Fibroblast of skin of right quadriceps (primary cell): ENCODE measurements at places on chromosomes 2 and 18.

GRCh38 chr2:210859314-210859713 is 302.9 kb downstream of the CPS1 start:
- no peak for DNase-seq

GRCh38 chr2:166184789-166185188 is 57.0 kb upstream of the SCN1A start:
- DNase-seq = no peak

DNA sequence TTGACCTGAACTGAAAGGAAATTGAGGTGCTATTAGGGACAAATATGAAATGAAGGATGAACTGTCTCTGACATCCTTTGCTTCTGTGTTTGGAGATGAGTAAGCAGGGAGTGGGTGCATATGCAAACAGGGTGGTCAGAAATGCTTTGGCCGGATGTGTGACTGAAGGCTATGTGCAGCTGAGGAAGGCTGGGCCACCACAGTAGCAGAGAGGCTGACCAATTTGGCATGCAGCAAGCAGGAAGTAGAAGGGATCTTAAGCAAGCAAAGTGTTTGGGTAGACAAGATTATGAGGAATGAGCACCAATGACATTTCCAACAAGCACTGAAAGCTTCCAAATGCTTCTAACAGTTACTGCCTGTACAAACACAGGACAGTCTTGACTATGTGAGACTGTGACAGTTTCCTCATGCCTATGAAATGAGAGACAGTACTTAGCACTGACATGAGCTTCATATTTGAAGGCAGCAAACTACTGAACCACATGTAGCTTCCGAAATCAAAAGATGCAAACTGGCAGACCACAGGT is 3.3 kb upstream of the ACTR3 start:
- peak; percentile 74 for DNase-seq

DNA sequence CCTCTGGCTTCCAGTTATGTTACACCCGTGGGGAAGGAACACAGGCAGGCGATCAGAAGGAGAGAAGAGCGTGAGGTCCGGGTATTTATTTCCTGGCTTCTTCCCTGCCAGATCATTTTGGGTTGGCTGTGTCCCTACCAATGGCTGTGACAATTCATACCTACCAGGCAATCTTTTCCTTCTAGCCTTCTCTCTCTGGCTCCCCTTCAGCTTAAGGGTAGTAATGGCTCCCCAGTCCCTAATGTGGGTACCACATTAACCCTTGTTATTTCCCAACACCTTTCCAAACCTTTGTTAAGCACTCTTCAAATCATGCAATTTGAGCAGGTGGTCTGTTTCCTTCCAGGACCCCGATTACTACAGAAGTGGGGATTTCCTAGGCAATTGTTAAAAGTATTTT is 78.8 kb upstream of the LYPD6B start:
- no peak for DNase-seq

DNA sequence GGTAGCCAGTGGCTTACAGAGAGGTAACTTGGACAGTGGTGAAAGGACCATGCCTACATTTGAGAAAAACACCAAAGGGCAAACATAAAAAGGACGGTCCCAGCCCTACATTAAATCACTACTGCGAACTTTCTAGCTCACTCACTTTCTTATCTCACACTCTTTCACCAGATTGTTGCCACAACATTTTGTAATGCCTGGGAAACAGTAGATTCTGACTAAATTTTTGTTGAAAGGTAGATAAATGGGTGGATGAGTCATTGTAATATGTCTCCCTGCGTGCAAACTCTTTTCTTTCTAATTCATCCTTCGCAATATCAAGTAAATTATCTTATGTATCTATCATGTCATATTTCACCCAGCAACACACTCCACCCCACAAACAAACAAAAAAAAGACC is 192.2 kb downstream of the IRS1 start:
- DNase-seq = peak; percentile 78

DNA sequence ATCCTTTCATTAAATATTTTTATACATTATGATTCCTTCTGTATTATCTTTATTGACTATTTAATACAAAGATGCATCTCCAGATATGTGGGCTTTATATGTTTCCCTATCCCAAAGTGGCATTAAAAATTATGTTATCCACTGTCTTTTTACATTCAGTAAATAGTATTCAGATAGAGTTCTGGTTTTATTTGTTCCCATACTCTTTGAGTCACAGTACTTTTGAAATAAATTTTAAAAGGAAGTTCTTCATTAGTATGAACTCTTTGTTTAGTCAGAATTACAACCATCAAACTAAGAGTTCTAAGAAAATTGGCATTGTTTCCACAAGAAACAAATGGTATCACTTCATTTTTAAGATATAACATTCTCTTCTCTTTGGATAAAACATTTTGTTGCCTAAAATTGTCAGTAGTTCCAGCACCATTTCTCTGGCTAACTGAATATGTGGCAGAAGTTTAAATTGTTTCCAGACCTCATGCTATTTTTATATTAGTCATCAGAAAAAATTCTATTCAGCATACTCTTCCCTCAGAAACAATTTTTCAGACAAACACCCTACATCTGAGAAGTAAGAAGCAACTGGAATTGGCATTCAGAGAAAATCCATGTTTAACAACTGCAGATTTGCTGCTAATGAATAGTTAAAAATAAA is 88.5 kb upstream of the COL5A2 start:
- DNase-seq = peak; percentile 91

- DNase-seq = no peak
Measured at GRCh38 chr2:158677542-158677941, 117.6 kb upstream of the DAPL1 start.

DNA sequence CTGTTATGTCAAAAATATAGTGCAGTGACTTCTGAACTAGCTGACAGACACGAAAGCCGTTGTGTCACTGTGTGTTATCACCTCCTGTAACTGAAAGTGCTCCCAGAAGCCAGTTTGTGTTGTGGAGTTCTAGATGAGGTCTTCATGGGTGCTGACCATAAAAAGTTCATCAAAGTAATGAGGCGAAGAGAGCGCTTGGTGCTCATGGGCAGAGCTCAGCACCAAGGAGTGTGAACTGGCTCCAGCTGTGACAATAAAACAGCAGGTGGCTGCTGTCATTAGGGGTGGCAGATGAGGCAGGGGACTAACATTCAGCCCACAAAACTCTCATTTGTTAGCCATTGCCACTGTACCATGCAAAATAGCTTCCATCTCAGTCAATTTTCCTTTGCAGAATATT is 151.1 kb downstream of the ZNF407 start:
- DNase-seq = no peak

GRCh38 chr2:31207790-31208189 is 9.5 kb downstream of the CAPN14 start:
- no peak for DNase-seq

DNA sequence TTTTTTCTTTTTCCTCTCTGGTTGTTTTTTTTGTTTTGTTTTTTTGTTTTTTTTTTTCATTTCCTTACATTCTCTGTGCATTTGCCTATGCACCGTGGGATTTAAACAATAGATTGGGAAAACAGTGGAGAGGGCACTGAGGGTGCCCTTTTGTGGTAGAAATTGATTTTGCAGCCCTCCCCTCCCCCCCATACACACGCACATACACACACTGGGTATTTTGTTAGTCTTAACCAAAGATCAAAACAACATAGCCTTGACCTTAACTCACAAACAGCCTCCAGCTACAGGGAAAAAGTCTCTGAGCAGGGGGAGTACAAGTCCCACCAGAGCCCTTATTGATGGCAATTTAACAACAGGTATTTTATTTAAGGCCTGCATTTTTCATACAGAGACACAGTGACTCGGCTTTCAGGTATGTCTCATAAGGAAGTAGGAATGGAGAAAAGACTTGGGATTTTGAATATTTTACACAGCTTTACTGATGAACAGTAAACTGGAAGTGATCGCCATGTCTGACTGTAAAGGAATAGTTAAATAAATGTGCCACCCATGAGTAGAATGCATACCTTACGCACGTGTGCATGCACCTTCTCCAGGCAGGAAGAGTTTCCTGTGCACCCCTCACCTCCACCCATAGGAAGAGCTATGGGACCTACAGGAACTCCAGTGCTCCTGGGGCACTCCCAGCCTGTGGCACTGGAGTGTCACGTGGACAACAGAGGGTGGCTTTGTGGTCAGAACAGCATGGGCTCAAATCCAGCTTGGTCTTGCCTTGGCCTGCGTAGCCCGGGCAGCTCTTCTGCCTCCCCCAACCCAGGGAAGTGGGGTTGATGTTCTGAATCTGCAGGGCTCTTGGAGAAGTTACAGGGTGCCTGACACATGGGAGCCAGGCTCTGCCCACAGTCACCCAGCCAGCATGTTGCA is 266.4 kb downstream of the ANAPC1 start:
- DNase-seq = peak; percentile 58

GRCh38 chr2:219502618-219503017 is 3.9 kb downstream of the GMPPA start:
- no peak for DNase-seq

GRCh38 chr2:86337244-86337835 is at the start of gene REEP1:
TSS of gene REEP1 (minus strand) at chr2:86337626. CDS start at chr2:86337510, 116 bp downstream.
- no peak for DNase-seq

DNA sequence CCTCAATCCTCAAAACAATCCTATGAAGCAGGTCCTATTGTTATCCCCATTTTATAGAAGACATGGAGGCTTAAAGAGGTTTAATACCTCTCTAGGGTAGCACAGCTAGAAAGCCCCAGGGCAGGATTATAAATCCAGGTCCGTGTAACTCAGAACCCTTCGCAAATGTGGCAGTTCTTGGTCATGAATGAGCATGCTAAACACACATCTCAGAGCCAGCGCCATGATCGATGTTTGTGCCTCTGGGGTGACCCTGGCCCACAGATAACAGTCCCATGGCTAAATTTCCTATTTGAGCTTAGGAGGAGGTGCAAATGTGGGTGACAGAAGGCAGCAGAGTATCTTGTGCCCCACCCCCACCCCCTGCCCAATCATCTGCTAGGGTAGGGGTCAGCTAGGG is 17.5 kb downstream of the DNMT3A start:
- no peak for DNase-seq

GRCh38 chr18:32326450-32327308 is 136.8 kb downstream of the MEP1B start:
- no peak for DNase-seq

DNA sequence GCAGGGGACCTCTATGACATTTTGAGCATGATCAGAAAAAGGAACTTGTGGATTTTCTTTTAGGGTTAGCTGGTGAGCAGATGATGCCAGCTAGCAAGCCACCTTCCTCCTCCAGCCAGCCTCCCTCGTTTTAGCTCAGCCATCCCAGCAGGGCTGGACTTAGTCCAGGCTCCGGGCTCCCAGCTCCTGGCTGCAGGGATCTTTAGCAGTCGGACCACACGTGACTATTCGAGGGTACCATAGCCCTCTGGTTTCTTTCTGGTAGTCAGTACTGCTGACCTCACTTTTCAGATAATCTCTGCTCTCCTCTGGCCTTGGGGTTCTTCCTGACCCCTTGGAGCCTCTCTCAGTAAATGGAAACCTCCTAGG is 31.8 kb downstream of the NCK2 start:
- DNase-seq = no peak

DNA sequence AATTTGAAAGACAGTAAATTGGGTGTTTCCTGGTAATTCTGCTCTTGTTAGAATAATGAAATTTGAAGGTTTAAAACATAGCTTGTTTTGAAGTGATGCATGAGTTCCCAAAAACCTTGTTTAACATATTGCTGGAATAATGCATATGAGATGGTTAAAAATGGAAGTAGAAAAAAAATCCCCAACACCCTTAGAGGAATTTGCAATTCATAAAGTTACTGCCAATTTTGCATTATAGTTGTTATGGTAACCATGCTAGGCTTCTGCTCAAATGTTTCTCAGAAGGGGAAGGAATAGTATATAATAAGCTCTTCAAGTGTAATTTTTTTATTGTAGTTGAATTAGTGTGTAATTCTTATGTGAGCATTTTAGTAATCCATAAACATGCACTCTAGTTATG is 49.1 kb downstream of the FASTKD2 start:
- no peak for DNase-seq

DNA sequence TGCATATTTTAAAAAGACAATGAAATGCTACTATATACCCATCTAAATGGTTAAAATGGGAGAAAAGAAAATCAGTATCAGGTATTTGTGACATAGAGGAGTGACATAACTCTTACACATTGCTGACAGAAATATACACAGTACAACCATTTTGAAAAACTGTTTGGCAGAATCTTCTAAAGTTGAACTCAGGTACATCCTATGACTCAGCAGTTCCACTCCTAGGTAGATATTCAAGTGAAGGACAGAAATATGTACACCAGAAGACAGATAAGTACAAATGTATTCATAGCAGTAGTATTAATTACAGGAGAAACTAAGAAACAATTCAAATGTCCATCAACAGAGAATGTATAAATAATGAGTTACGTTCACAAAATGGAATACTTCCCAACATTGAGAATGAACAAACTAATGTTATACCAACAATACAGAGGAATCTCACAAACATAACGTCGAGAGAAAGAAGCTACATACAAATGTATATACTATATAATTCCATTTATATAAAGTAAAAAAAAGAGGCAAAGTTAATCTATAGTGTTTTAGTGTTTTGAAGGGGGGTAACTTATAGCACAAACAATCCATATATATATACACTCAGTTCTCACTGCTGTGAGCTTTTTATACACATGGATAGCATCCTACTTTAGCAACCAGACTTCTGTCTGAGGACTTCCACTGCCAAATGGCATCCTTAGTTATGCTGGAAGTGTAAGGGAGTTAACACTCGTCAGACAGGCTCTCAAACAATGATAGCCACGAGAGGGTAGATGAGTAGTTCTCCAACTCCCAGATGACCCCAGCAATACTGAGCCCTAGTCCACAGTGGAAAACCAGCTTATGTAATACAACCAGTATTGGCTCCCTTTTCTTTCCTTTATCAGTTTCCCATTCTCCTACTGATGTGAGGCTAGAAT is 172.5 kb downstream of the NBAS start:
- DNase-seq = no peak

- no peak for DNase-seq
Measured at GRCh38 chr2:5409898-5410381, 282.2 kb upstream of the SOX11 start.
